ENCODE measurements at places on chromosomes 7 and 10.

DNA sequence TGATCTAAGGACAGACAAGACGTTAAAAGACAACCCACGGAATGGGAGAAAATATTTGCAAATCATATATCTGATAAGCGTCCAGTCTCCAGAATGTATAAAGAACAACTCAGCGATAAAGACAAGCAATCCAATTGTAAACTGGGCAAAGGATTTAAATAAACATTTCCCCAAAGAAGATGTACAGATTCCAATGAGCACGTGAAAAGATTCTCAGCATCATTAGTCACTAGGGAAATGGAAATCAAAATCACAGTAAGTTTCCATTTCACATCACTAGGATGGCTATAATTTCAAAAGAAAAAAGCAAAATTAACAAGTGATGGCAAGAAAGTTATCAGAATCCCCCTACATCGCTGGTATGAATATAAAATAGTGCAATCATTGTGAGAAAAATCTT is 316.1 kb downstream of the SFMBT2 start:
- DNase-seq = no peak

- no peak for DNase-seq
Observed at GRCh38 chr7:36605261-36606051, 118.8 kb downstream of the AOAH start.

DNA sequence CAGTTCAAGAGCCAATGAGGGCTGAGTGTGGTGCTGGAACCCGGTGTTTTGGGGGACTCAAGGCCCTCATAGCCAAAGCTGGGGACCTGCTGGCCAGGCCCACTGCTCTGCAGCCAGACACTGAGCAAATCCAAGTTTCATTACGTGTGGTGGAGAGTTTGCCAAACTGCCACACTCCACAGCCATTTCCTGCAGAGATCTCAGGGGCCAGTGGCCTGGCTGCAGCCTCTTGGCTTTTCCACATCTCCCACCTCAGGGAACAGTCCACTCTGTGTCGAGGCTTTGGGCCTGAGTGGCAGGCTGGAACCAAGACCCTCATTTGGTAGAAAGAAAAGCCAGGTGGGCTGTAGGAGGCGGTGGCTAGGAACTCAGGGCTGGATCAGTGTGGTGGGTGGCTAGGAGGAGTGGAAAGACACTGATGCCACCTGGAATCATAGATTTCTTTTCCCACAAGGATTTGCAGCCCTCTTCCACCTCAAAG is 3.2 kb downstream of the HOXA11 start:
- DNase-seq = no peak

DNA sequence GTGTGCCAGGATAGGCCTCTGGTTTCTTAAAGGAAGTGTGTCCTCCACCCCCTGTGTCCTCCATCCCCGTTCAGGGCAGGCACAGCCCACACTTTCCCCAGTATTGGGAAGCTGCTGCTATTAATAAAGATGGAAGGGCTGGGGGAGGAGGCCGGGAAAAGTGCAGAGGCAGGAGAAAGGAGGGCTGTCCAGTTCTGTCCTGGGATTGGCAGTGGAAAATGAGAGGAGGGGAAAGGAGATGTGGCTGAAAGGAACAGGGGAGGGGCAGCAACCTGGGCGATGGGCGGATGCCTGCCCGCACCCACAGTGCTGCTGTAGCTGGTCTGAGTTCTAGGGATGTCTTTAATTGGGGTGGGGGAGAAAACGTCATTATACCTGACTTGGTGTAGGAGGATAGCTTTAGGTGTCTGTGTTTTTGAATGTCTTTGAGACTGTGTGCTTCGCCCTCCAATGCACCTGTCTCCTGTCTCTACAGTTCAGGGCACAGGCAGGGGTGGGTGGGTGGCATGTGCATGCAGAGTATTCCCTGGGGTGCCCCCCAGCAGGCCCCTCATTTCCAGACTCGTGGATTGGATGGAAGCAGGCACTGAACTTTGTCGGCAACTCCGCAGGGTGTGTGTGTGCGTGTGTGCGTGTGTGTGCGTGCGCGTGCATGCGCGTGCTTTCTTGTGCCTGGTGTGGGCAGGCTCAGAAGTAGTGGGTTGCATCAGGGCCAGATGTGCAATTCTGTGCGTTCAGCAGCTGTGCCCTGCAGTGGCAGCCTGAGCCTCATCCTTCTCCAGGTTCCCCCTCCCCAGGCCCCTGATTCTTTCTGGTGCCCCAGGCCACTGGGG is 2.5 kb downstream of the TRIM8 start:
- no peak for DNase-seq

DNA sequence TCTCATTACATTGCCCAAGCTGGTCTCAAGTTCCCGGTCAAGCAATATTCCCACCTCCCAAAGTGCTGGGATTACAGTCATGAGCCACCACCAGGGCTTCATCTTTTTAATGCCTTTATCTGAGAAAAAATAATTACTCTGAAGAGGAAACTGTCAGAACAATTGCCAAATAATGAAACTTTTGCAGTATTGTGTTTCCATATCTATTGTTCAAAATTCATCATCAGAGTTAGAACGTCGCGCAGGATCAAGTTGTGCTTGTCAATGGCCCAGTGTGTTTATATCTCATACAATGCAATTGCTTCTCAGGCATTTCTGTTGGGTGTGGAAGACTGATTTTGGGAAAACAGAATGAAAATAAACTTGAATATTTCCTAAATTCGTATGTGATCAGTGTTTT is 143.1 kb downstream of the ARID5B start:
- DNase-seq = no peak

DNA sequence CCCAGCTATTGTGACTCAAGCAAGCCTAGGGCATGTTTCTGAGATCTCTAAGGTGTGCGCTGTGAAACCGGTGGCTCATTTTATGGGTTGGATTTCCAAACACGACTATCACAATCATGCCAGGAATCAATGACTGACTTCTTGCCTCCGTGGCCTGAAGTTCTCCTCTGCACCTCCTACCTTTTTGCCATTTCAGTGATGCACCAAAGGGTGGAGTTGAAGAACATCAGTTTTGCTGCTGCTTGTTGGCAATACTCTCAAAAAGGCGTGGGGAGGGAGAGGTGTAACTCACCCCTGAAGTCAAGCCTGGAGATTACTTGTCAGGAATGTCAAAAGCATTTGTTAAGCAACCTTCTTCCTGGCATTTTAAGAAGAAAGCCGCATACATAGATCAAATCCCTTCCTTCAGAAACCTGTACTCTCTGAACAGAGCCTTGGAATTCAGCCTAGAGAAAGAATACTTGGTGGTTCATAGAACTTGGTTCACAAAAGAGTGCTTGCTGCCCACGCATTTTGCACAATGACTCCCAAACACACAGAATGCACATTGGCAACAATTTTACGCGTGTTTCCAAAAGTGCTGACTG is 41.0 kb downstream of the KIAA1217 start:
- DNase-seq = no peak

DNA sequence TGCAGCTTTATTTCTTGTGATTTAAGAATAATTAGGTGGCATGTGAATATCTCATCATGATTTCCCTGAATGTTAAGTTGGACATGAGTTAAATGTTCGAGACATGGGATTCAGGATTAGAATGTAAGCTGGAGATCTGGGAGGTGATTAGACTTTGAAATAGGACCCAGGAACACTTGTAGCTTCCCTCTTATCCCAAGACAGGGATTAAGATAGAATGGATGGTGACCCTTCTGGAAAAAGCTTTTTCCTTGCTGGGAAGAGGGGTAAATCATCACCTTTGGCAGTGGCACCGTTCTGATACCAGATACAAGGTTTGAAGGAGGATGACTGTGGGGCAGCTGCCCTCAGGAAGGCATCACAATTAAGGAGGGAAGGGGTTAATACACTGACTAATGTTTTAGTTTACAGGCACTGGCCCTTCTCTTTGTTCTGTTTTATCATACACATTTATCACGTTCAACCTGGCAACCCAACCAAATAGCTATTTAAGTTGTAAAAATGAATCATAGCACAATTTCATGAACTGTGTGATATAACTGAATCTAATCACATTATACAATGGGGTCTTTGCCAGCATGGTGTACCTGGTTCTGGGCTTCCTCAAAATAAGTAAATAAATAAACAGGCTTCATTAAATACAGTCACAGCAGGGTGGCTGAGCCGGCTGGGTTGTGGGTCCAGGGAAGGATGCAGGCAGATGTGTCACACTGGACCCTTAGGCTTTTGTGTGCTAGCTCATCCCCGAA is 212.7 kb downstream of the LRMDA start:
- peak; percentile 57 for DNase-seq

DNA sequence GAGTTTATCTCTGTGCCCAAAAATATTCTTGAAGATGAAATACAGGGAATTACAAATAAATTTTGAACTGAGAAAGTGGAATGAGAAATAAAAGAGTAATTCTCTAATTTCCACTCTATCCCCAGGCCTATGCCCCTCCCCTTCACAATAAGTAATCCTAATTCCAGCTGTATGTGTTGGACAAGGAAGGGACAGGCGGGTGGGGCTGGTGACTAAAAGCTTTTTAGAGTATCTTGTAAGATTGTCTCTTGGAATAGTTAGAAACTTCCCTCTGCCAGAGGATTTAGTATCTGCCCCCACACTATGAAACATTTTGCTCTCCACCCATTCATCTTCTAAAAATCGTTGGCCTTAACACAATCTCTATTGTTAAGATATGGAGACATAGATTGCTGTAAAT is 199.2 kb downstream of the MBL2 start:
- DNase-seq = no peak

- DNase-seq = no peak
Observed at GRCh38 chr7:333393-333764, 43.4 kb downstream of the FOXL3 start.

DNA sequence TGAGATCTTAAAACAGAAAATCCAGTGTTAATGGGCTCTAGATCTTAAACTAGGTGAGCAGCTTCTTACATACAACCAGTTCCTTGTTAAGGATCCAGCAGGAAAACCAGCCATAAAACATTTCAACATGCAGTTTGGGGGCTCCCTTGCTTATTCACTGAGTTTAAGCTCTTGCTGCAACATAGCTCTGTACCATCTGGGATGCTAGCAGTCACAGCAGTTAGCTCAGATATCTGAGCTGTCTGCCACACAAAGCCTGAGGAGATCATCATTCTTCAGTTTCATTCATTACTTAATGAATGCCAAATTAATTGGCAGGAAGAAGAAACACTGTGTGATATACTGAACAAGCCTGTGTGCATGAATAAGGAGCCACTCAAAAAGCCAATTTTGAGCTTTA is 62.8 kb downstream of the PODXL start:
- no peak for DNase-seq

DNA sequence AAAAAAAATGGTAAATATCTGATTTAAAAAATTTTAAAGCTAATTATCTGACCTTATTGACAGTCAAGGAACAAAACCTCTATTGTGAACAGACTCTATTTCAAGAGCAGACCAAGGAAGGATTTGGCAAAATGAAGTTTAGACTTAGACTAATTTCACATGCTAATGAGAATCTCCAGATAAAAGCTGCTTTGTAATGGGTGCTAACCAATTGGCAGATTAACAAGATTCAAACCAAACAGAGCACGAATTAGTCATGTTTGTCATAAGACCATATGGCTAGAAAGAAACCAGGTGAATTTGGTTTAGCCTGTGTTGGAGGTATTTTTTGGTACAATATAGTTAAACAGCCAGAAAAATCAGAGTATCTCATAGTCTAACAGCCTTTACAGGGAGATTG is 429.1 kb upstream of the NFE2L3 start:
- DNase-seq = no peak

- no peak for DNase-seq
Observed at GRCh38 chr7:42692621-42693020, 219.2 kb downstream of the C7orf25 start.

DNA sequence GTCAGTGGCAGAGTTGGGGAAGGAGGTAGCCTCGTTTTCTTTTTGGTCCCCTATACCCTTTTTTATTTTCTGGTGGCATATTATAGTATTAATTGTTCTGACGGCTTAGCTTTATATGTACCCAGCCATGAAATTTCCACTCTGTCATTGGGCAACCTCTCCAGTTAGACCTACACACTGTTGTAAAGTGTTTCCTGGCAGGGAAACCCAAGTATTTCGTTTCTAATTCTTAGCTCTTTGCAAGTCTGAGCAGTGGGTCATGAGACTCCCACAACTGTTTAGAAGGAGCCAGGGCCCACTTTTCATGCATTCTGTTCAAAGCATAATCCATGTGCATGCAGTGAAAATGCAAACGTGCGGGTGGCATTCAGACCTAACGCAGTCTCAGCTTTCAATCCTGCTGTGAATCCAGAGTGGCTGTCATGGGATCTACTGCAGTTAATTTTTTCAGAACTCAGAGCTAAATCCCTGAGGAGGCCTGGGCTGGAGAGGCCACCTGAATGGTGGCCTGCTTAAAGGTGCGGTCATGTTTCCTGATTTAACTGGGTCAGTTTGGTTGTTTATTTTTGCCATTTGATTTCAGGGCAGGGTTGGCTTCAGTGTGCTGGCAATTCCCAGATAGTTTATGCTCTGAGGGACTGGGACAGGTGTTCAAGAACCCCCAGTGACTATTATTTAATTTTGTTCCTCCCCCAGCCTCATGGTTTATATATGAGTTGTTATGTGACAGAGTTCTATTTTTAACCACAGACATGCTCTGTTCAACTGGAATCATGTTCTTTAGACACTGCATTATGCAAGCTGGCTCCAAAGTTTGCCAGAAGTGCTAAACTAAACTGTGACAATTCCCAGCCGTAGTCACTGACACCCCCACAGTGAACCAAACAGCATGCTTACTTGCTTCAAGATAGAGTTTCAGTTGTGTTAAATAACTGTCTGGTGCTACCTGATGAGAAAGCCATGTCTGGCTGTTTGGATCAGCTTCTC is 27.4 kb upstream of the SYPL1 start:
- no peak for DNase-seq

DNA sequence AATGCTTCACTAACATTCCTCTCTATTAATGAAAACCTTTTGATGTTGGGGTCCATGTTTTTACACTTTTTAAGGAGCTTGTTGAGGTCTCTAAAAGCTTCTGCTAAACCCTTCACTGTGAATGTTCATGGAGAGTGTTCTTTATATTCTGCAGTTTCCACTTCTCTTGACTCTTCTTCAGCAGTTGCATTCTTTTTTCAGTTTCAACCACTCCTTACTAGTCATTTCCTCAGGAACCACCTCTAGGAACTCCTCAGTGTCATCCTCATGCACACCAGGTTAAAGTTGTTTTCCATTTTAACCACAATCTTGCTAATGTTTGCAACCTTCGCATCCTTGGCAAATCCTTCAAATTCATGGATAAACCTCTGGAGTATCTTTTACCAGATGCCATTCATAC is 821.6 kb downstream of the ANKRD7 start:
- DNase-seq = no peak

DNA sequence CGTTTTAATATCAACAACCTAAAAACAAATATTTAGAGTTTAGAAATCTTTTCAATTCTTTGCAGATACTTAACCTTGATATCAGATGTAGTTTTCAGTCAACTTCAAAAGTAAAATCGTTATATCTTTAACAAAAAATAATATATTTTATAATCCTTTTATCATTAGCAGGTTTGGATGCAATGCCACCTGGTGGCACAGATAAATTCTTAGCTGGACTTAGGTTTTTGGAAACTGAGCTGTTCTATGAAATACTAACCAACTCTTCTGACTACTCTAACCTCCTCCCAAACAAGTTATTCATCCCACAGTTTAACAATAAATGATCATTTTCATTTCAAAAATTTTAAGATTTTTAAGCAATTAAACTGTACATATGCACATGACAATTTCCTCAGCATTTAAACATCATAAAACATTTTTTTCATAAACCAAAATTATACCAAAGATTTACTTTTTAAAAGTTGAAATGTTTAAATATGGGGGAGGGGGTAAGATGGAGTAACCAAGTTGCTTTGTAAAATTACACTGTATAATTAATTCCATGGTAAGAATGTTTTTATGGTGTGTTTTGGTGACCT is 56.9 kb downstream of the HIBADH start:
- no peak for DNase-seq

- no peak for DNase-seq
Observed at GRCh38 chr10:131300508-131300907, 11.0 kb downstream of the TCERG1L start.

All from BE2C (cell line).